ENCODE measurements at places on chromosomes 7 and 10. TPM values are rescaled to one million over a fixed set of nuclear protein-coding genes. Genes with fewer than 3 reads are reported as not detected.

The CRTAC1 gene
- total RNA-seq, result not detected

- no peak for DNase-seq
Observed at GRCh38 chr10:20714979-20715378, 182.1 kb downstream of the NEBL start.

DNA sequence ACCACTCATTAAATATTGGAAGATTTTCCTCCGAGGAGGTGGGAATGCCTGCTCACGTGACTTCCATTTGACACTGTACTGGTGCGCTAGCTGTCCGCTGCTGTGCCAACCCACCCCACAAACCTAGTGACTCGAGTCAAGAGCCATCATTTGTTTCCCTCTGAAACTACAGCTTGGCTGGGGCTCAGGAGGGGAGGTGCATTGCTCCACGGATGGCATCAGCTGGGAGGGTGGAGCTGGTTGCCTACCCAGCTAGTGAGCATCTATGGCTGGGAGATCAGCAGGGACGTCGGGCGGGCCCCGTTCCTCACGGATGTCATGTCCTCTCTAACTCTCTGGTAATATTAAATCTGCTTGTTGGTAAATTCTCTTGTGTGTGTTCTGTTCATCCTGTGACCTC lies 9.5 kb upstream of the FOXL3 start:
- DNase-seq, result peak; percentile 31

- DNase-seq, result no peak
Observed at GRCh38 chr7:43849047-43849446, 20.3 kb downstream of the MRPS24 start.

Measured in spleen (tissue), 13 donors.